ENCODE measurements at places on chromosomes 2 and 18.

GRCh38 chr2:40740419-40740818 is 288.5 kb upstream of the SLC8A1 start:
- DNase-seq = no peak

- no peak for DNase-seq
Observed at GRCh38 chr18:7821784-7822183, 254.7 kb downstream of the PTPRM start.

DNA sequence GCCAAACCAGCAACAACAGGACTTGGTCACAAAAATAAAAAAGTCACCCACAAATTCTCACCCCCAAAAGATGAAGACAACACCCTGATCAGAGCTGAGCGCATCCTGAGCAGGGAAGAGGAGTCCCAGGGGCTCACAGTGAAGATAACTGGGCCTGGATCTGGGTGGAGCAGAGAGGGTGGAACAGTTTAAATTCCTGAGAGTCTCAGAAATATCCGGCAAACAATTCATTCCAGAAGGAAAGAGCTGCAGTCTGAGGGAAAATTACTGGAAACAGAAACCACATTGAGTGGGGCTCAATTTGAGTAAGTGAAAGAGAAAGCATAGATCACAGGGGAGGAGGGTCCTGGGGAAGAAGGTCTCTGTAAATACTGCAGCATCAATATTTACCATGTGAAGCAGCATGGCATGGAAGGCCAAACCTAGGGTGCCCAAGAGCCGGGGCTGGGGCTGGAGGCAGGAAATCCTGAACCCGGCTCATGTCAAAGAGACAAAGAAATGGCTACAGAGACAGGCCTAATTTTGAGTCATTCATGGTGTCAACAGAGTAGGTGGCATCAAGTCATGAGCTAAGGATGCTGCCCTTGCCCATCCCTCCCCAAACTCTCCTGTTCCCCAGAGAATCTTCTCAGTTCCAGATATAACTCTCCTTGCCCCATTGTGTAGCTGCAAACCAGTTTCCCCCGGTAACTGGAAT is 61.4 kb upstream of the ZBTB7C start:
- DNase-seq = no peak

DNA sequence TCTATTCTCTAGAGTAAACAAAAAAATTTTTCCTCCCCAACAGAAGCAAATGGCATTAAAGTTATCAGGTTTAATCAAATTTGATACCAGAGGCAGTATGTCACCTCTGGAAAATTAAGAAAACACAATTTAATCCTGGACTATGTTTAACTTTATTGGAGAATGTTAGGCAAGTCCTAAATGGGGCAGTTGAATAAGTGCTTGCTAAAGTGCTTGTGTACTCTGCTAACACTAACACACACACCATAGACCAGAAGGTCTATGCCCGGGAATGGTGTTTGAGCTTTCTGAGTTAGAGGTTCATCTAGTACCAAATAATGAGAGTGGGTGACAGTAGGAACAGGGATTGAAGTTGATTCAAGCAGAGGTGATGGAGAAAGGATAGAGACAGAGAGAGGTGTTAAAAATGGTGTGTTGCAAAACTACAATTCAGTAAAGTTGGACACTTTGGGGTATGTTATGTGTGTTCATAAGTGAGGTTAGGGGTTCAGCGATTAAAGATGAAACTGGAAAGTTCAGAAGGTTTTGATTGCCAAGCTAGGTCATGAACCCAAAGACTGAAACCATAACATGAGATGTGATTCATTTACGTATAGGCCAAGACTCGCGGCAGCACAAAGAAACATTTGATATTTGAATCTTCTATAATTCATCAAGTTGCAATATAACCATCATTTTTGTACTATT is 40.5 kb upstream of the PEX13 start:
- no peak for DNase-seq

DNA sequence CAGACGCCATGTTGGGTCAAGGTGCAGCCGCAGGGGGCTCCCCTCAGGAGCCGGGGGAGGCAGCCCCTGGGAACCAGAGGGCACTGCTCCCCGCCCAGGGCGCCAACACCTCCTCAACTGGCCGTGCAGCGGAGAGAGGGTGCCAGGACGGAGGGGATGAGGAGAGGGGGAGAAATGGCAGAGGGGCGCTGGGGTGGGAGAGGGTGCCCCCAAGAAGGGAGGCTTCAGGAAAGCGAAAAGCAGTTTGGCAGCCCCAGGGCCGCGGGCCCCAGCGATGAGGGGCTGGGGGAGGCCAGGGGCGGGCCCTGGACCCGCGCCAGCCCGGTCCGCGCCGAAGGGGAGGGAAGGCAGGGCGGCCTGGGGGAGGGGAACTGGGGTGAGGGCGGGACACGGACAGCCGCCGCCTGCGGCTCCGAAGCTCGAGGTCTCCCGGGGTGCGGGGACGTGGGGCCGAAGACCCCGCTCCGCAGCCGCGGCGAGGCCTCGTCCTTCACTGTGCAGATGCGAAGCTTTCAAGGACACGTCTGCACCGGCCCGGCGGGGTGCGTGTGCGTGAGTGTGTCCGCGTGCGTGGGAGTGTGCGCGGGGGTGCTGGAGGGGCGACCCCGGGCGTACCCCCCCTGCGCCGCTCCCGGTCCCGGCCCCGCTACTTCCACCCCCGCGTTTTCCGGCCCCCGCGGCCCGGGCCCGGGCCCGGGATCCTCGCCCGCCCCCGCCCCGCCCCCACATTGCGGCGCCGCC is 1.4 kb downstream of the DNMT3A start:
- DNase-seq = no peak

- DNase-seq = no peak
Observed at GRCh38 chr2:160114020-160114419, 51.6 kb upstream of the PLA2R1 start.

DNA sequence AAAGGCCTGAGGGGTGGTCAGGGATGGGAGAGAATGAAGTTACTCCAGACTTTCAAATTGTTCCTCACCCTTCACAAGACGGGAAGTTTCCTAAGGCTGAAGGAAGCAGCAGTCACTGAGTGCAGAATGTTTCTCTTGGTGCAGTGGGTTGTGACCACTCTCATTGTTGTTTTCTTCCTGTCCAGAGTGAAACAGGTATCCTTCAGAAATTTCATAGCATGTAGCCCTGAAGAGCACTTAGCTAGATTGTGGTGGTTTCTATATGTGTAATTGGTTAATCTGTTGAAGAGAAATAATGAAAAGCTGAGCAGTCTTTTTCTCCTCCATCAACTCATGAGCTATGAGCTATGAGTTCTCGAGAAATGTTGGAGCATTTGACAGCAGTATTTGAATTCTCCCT is 96.8 kb downstream of the GPD2 start:
- no peak for DNase-seq

GRCh38 chr2:239898292-239898925 is 126.7 kb downstream of the NDUFA10 start:
- no peak for DNase-seq
